ENCODE measurements at places on chromosomes 12 and 14.

DNA sequence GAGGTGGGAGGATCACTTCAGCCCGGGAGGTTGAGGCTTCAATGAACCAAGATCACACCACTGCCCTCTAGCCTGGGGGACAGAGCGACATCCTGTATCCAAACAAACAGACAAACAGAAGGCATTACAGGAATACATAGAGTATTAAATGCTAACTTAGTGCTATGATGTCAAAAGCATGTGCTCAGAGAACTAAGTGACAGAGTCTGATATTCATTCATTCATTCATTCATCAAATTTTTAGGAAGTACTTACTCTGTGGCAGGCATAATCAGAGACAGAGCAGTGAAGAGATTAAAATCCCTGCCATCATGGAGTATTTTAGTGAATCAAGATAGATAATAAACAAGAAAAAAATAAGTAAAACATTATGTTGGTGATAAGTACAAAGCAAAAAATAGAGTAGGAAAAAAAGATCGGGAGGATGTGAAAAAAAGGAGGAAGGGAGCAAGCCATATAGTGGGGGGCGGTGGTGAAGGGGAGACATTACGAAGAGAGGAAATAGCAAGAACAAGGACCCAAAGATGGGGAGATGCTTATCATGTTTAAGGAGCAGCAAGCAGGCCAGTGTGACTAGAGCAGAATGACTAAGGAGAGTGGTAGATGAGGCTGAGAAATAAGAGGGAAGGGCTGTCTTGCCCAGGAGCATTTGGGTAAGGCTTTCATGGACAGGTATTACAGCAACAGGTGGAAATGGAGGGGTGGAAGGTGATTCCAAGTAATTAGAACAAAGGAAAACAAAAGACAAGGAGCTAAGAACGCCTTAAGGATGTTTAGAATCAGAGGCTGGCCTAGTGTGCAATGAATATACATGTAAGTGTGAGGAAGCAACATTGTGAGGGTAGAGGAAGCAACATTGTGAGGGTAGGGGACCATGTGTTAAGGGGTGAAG is 2.8 kb downstream of the MAP4K5 start:
- DNase-seq, result no peak

DNA sequence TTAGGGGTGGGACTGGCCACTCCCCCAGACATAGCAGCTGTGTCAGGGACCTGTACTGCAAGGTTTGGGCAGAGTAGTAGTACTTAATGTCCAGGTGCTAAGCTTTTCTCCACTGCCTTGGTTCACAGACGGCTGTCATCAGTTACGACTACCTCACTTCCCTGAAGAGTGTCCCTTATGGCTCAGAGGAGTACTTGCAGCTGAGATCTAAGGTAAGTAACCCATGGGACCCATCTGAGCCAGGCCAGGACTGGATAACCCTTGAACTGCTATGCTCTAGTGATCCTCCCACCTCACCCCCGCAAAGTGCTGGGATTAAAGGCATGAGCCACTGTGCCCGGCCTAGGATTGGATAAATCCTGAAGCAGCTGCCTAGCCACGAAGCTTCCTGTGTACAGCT is 22.4 kb downstream of the ADCK1 start:
- DNase-seq, result no peak

DNA sequence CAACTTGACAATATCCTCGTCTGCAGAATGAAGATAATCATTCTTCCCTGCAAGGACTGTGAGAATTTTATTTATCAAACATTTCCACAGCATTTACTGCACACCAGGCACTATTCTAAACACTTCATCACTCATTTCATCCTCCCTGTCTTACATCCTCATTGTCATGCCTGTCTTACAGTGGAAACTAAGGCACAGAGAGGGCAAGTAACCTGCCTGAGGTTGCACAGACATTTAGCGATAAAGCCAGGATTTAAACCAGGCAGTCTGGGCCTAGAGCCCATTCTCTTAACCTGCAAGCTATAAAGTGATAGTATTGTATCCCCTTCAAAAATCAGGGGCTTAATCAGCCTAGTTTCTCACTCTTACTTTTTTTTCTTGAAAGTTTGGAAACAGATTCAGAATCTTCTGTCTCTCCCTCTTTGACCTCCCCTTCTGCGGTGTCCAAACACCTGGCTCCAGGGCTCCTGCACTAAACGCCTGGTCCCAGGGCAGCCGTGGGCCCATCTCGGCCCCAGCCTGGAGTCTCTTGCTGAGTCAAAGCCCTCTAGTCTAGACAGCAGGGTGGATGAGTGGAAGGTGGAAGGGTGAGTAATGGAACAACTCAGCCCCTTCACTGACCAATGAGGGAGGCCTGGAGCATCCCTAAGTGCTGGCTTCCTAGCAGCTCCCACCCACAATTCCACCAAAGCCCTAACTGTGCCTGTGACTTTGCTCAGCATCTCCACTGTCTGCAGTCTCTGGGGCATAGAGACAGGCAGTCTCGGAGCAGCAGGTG is 12.5 kb downstream of the ISM2 start:
- DNase-seq, result no peak

GRCh38 chr12:116265351-116266147 is 11.9 kb downstream of the MED13L start:
- no peak for DNase-seq

DNA sequence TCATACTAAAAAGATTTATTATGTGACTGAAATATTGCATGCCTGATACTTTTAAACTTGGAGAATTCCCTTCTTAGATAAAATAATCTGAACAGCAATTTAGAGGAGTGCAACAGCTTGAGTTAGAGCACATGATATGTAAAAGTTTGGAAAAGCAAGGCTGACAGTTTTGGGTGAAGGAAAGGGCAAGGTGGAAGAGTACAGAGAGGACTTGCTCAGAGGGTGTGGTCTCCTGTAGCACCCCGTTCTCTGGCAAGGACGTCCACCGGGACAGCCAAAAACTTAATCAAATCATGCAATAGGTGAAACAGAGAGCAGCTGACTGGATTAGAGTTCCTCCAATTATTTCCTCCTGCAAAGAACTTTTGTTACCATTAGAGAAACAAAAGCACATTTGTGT is 65.2 kb upstream of the PDZRN4 start:
- DNase-seq, result no peak

DNA sequence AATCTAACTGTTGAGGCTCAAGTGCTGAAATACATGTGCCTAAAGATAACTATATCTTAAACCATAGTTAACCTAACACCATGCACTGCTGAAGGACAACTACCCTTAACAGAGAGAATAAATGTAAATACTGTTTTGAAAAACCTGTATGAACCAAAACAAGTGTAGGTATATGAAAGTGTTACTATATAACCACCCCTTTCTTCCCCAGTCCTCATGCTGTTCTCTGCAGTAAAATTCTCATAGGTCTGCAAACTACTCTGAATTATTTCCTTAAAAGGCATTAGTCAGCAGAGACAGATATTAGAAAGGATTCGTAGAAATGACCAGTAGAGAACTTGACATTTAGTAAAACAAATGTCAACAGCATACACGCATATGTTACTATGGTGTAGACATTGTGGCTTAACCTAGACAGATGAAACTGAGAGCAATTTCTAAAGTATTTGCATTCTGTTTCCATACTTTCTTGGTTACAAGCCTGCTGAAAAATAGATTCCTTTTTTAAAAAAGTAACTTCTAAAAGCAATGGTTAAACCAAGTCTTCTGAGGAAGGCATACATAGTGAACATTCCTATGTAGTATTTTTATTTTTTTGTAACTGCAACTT is 13.9 kb downstream of the CSRP2 start:
- no peak for DNase-seq

Measured in stimulated activated naive CD4-positive, alpha-beta T cell treated with Interleukin-2 at 50 U/mL for 16 hours (primary cell).